ENCODE measurements at places on chromosomes 1 and 21.

DNA sequence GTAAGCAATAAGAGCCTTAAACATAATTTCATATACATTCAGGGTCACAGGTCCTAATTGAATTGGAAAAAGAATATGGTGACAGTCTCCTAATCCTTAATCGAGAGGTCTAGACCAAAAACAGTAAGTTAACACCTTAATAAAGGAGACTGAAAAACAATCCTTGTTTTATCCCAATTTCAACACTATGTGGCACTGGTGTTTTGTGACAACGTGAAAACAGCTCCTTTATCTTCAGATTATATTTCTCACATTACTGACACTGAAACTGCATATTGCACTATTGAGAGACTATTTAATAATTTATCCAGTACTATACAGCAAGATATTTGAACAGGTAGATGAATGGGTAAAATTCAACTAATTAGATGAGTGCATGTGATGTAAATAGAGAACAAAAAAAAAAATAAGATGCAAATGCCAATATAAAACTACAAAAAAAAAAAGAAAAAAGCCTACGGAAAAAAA lies 34.1 kb downstream of the TP53BP2 start:
- DNase-seq: no peak

DNA sequence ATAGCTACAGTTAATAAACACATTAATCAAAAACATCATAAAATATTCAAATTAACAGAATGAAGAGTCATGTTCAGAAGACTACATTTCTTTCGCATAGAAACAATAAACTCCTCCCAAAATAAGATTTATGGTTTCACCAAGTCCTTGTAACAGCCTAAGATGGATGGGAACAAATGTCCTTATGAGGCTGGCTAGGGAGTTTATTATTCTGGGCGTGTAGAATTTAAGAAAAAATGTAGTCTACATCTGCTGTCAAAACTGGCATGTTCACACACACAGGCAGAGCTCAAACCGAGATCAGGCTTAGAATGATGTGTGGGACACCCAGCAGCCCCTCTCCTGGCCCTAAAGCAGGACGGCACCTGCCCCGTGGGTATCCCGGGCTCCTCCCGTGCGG lies 101.1 kb downstream of the NPHP4 start:
- DNase-seq: no peak

DNA sequence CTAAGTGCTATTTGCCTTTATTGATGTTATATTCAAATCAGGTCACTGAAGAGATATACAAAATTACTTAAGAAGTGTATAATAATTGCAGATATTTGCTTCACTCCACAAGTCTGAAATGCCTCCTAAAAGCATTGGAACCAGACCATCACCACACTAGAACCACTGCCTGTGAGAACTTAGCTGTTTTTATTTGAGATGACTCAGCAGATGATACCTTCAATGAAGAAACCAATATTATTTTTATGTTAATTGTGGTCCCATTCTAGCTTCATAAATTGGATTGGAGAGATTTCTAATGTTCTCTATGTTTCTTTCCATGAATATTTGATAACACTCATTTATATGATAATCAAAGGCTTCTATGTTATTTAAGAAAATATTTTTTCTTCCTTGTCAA lies 740.6 kb downstream of the KCNT2 start:
- DNase-seq: no peak

DNA sequence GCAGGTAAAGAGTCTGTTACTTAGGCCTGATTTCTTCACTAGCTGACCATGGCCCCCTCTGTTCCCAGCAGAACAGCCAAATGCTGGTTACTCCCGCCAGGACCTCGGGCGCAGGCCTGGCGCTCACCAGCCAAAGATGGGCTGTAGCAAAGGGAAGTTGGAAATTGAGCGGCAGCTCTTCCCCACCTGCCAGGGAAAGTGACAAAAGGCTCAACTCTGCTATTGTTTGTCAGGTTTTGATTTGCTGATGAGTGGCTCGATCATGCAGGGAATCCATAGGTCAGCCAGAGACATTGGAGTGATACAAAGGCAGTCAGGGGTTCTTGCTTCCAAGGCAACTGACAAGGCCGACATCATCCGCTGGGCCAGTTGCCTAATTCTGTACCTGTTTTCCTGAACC lies 120.1 kb downstream of the ASTN1 start:
- no peak for DNase-seq

- DNase-seq: no peak
Measured at GRCh38 chr21:29261555-29262540, 36.9 kb upstream of the BACH1 start.

DNA sequence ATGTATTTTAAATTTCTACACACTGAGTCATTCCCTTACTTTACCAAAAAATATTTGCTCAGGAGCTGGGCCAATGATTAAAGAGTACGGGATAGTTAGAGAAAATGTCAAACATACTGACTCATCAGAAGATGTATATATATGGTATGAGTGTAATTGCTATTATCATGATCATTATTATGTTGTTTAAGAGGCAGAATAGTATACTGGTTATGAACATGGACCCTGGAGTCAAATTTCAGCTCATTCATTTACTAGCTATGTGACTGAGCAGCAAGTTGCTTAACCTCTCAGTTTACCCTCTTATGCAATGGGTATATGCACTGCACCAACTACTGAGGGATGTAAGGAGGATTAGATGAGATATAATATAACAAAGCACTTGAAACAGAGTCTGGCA lies 41.2 kb upstream of the USH2A start:
- no peak for DNase-seq

DNA sequence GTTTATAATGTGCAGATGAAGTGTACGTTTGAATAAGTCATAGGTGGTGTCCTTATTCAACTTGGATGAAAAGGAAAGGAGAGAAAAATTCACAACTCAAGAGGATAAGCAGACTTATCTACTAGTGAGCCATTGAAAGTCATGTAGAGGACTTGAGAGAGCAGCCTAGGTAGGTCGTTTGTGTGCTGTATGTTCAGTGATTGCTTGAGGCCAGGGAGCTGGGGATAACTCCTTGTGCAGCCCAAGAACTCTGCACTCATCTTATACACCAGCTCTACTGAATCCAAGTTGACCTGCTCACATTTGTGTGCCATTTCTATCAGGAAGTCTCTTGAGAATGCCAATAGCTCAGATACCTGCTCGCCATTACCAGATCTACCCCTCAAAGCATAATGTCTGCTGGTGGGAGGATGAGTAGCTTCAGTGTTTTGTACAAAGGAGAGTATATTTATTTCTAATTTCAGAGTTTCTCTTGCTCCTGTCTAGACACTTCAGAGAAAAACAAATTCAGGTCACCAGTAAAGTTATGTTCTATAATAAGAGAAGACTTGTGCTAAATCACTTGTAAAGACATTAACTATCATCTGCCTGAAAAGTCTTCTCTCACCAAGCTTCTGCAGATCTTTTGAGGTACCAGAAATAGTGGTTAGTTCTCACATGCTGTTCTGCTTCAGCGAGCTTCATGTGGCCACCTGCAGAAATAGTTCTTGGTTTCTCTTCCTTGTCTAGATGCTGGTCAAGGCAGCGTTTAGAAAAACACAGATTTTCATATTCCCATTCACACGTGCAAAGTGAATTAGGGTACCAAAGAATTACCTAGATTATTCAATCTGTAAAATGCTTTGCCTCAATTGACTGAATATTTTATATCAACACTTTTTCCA lies 10.8 kb downstream of the S1PR1 start:
- DNase-seq: no peak

DNA sequence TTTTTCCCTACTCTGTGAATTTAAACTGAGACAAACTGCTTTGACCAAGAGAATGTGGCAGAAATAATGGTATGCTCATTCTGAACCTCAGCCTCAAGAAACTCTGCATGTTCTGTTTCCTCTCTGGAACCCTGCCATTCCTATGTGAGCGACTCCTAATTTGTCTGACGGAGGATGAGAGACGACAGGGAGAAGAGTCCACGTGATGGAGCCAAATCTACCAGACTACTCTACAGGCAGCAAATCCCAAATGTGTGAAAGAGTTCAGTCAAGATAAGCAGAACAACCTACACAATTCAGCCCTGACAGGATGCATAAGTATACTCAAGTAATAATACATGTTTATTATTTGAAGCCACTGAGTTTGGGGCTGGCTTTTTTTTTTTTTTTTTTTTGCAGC lies 153.5 kb downstream of the DPYD start:
- no peak for DNase-seq

GRCh38 chr1:104906141-104906540 lies 1156.4 kb downstream of the AMY1C start:
- DNase-seq: no peak

GRCh38 chr1:50047916-50048694 lies 24.4 kb upstream of the AGBL4 start:
- DNase-seq: no peak

GRCh38 chr1:223216531-223217205 lies 73.6 kb upstream of the TLR5 start:
- no peak for DNase-seq

GRCh38 chr21:16587141-16587581 lies 857.4 kb downstream of the USP25 start:
- DNase-seq: no peak

DNA sequence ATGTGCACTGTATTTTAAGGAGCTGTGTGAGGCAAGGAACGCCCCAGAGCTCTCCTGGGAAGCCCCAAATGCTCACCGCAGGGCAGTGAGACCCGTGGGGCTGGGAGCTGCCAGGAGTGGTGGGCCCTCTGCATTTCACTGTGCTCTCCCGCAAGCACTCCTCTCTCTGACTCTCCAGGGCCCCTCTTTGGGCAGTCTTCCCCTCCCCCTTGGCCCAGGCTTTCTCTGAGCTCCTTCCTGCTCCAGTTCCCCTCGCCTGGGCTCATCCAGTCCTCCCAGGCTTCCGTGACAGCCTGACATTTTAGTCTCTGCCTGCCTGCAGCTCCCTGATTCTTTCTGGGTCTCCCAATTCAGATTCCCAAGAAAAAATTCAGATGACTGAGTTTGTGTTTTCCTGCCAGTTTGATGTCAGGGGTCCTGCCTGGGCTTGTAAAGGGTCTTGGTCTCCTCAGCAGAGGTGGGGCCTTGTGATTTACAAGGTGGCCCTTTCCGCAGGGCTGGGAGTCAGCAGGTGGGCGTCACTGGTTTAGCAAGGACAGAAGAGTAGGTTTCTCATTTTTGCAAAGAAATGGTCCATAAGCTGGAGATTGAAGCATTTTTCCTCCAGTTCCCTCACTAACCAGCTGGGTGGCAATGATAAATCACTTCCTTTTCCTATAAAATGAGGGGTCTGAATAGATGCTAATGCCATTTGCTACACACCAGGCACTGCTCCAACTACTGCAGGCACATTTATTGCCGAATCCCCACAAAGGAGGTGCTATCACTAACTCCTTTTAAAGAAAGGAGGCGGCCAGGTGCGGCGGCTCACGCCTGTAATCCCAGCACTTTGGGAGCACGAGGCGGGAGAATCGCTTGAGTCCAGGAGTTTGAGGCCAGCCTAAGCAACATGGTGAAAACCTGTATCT lies 1.9 kb upstream of the CA6 start:
- no peak for DNase-seq

DNA sequence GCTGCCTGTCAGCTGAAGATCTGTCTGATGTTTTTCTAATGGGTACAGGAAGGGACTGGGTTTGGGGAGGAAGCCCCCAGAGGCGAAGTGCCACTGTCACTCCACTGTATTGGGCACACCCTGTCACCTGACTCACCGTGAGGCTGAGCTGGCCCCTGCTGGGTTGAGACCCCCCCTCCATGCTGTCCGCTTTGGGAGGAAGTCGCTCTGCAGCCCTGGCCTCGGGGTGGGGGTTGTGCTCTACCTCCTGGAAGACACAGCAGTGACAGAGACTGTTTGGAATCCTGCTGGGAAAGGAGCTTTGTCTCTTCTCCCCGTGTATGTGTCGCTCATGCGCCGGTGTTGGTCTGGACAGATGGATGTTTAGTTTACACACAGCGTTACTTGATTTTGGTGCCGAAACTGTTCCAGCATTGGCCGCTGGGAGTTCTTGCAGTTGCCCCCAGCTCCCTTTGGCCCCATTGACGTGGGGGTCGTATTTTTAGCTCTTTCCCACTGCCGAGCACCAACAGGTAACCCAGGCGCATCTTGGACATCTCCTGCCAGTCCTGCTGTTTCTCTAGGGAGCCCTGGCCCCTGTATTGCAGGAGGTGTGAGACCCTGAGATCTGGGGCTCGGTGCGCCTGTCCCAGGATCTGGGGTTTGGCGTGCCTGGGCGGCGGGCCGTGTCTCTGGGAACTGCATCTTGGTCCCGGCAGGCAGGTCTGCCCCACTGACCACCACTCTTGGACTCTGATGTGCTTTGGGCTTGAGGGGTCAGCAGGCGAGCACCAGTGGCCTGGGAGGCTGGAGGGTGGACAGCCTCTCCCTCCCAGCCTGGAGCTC lies 30.3 kb downstream of the SLX9 start:
- DNase-seq: no peak

- no peak for DNase-seq
Measured at GRCh38 chr1:89732643-89733222, 88.1 kb upstream of the LRRC8D start.

GRCh38 chr1:109350655-109351054 lies 43.8 kb upstream of the MYBPHL start:
- DNase-seq: no peak

DNA sequence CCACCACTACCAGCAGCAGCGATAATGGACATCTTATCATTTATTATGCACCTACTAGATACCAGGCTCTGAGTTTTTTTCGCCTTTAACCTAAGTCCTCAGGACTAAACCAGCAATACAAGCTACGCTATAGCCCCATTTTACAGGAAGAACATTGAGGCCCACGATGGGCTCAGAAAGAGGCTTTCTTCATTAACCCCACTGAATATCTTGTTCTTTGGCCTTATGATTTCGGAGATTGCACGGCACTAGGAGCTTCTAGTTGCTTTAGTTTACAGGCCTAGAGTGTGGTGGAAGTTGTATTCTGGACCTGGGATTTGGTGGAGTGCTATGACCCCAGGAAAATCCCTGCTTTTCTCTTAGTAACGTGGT lies 1.5 kb downstream of the SESN2 start:
- DNase-seq: no peak

DNA sequence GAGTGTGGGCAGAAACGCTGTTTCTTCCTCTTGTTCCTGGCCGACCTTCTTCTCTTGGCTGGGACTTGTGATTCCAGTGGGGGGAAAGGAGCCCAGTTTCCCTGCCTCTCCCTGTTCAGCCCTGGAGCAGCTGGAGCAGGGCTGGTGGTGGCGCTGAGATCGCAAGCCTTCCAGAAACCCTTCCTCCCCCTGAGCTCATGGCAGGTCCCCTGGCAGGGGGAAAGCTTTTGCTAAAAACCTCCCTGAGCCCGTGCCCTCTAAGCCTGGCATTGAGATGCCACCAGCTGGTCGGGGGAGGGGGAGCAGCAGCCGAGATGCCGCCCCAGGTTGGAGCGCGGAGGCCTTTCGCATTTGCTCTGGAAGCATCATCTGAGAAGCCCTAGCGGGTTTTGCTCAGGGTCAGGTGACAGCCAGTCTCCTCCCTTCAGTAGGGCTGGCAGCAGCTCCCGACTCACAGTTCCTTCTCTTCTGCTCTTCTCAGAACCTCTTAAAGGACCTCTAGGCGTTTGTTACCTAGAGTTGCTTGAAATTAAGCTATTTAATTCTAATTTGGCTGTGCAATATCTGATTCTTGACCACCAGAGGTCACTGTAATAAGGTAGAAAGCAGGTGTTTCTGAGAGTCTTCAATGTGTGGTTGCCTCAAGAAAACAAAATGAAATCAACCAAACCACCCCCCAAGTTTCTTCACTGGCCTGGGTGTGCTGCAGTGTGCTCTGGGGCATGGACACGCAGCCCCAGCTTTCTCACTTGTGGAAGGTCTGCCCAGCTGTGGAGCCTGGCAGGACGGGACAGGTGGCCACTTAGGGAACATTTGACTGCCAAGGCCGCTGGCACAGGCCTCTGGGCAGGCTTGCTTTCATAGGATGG lies 257.3 kb downstream of the CAMTA1 start:
- no peak for DNase-seq
